ENCODE measurements at places on chromosomes 12 and 14. TPM values are rescaled to one million over a fixed set of nuclear protein-coding genes. Genes with fewer than 3 reads are reported as not detected.
A peak's percentile ranks its signal among the peaks of the same experiment; 100 is the strongest.

The KRT6C gene
- total RNA-seq = 7.6 TPM

The AKAP6 gene
- 2.5 TPM for total RNA-seq

The SARNP gene
- total RNA-seq = 123 TPM

The NKX2-1 gene
- total RNA-seq = not detected

The LAG3 gene
- 0.24 TPM for total RNA-seq

The SLC8A3 gene
- 0.04 TPM for total RNA-seq

The AHSA1 gene
- total RNA-seq = 212 TPM

The FAIM2 gene
- total RNA-seq = not detected

The MTHFD1 gene
- 102 TPM for total RNA-seq

The BDKRB1 gene
- 5.0 TPM for total RNA-seq

The WDHD1 gene
- 30.0 TPM for total RNA-seq

The VASH1 gene
- total RNA-seq = 0.20 TPM

The GARIN6 gene
- total RNA-seq = not detected

The REC8 gene
- total RNA-seq = 6.1 TPM

The AP4S1 gene
- total RNA-seq = 5.5 TPM

The PAX9 gene
- total RNA-seq = 0.18 TPM

The SLC25A47 gene
- not detected for total RNA-seq

GRCh38 chr14:95774265-95775160 is 60.6 kb upstream of the TCL1A start:
- no peak for DNase-seq

GRCh38 chr14:105026802-105027563 is 6.1 kb upstream of the CDCA4 start:
- peak; percentile 79 for DNase-seq

GRCh38 chr12:2052826-2053678 is at the start of gene CACNA1C:
Gene CACNA1C (plus strand): TSS chr12:2052987. CDS start chr12:2053563, 576 bp downstream.
- DNase-seq = peak; percentile 38

- DNase-seq = peak; percentile 9
Measured at GRCh38 chr12:8108808-8109398, 14.5 kb upstream of the CLEC4A start.

DNA sequence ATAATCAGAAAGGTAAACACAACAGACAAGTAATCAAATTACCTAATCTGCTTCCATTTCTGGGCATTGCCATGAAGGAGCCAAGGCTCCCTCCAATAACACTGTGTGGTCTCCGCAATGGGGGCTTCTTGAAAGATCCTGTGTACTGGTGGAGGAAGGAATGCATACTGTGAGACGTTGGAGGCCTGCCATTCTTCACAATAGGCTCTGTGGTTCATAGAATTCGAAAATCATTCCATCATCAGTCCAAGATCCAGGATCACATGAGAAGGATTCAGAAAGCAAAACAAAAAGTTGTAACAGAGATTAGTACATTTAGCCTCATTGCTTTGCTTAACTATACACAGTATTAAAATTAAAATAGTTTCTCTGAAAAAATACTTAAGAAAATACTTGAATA is 76.3 kb downstream of the CDK17 start:
- no peak for DNase-seq

DNA sequence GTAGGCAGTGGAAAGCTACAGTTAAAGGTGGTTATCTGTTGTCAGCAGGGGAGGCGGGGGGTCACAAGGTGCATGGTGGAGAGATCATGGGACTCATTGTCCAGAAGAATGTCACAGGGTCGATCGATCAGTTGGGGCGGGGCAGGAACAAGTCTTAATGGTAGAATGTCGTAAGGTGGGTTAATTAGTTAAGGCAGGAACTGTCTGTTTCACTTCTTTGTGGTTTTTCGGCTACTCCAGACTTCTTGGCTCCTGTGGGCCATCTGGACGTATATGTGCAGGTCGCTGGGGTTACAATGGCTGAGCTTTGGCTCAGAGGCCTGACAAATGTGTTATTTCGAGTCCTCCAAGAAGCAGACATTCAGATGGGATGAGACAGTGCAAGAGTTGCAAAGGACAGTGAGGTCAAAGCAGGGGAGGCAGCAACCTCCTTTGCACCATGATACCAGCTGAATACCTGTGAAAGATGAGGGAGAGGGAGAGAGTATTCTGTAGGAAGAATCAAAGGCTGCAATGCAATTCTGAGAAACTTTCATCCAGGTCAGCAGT is 246.9 kb upstream of the TMEM132C start:
- no peak for DNase-seq

- no peak for DNase-seq
Measured at GRCh38 chr12:108116699-108117098, 12.4 kb upstream of the WSCD2 start.

- DNase-seq = no peak
Measured at GRCh38 chr14:64566651-64567122, 16.9 kb downstream of the PPP1R36 start.

GRCh38 chr14:89249065-89249695 is 167.9 kb downstream of the FOXN3 start:
- DNase-seq = peak; percentile 96

DNA sequence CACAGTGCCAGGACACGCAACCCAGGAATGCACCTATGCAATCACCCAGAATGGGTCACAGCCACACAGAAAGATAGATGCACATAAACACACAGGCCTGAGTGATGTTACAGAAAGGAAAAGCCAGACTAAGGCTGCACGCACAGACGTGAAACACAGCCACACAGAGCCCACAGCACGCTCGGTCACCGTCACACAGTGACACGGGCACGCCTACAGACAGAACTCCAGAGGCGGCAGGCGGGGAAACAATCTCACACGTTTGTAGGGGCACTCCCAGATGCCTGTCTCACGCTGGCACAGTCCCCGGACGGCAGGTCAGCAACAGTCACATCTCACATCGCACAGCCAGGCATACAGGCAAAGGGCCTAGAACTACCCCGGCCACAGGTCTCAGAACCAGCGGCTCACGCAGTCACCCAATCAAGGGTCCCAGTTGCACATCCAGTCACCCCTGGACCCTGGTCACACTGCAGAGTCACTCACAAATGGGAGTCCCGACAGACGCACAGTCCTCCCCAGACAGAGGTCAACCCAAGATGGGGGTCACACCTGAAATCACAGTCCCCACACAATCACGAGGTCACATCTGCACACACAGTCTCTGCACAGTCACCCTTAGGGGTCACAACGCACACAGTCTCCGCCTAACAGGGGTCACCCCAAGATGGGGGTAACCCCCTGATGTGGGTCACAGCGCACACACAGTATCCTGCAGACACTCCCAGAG is 790 bp downstream of the SSH1 start:
- no peak for DNase-seq

DNA sequence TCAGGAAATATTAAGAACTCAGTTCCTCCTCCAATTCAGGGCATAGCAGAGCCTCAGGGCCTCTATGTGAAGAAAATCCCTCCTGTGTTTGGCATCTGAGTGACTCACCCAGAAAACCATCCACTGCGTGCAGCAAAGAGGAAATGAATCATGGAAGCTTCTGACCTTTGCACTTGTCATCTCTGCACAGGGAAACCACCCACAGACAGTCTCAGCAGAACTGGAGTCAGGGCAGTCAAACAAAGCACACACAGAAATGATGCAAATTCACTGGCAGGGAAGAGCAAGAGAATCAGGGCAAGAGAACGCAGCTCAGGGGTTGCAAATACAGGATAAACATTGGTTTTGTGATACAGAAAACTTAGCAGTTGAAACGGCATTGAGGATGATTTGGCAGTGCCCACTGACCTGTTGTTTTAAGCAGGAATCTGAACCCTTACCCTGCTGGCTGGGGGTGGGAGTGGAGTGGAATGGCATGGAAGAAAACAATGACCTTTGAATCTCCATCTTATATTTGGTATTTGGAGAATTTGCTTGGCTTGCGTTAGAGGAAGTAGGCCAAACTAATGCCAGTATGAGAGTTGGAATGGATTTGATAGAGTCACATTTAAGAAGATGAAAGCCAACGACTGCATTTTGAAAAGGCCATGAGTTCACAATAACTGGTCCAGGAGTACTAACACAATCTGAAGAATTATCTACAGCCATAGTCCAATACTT is 53.5 kb downstream of the PHLDA1 start:
- DNase-seq = peak; percentile 99

DNA sequence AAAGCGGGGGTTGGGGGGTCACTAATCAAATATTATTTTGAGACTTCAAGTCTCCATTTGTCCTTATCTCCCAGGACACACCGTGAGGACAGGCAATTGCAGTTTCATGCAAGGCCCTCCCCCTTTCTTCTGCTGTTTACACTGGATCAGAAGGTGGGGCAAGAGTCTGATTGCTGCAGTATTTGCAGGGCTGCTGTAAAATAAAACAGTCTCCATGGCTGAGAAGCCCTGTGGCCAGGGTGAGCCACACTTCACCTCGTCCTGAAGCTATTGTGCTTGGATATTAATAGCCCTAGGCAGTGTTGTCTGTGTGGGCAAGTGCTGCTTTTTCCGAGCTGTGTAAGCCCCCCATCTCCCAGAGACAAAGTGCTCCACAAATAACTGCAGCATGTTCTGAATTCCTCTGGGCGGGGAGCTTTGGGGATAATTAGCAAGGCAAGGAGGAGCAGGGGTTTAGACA is 187.4 kb upstream of the NTF3 start:
- DNase-seq = no peak

- DNase-seq = no peak
Measured at GRCh38 chr14:105414456-105415371, 4.9 kb upstream of the MTA1 start.

- no peak for DNase-seq
Measured at GRCh38 chr12:40254455-40255085, 29.8 kb downstream of the LRRK2 start.

DNA sequence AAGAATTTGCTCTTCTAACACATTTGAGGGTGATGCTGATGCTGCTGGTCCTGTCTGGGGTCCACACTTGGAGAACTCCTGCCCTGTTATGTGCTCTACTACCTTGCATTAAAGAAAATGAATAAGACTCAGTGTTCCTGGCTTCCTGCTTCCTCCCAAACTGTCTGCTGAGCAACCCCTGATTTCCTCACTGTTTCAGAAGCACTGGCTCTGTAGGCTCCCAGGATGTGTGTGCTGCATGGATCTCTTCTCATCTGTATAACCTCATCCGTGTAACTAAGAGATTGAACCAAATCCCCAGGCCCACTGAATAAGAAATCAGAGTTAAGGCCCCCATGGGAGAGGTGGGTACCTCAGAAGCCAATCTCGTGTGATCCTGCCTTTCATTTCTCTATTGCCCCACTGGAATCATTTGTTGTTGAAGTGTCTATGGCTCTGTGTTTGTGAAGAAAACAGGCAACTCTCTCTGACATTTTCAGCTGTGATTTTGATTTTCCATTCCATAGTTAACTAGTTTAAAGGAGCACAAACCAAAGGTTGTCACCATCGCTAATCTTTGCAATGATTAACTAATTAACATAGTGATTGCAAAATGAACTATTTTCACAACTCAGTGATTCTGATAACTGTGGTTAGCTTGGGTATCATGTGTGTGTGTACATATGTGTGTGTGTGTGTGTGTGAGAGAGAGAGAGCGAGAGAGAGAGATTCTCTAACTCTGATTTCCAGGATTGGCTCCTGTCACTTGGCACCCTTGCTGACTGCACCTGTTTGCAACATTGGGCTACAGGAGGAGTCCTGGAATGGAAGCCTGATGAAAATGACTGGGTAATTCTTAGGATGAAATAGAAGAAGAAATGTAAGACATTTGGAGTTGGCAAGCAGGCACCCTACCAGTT is 196.2 kb downstream of the SLC38A4 start:
- no peak for DNase-seq

Measured in foreskin keratinocyte (primary cell).